Activated T-helper 1 cell treated with Interleukin-2 at 50 U/mL for 16 hours (primary cell): ENCODE measurements at places on chromosomes 6 and 20.

DNA sequence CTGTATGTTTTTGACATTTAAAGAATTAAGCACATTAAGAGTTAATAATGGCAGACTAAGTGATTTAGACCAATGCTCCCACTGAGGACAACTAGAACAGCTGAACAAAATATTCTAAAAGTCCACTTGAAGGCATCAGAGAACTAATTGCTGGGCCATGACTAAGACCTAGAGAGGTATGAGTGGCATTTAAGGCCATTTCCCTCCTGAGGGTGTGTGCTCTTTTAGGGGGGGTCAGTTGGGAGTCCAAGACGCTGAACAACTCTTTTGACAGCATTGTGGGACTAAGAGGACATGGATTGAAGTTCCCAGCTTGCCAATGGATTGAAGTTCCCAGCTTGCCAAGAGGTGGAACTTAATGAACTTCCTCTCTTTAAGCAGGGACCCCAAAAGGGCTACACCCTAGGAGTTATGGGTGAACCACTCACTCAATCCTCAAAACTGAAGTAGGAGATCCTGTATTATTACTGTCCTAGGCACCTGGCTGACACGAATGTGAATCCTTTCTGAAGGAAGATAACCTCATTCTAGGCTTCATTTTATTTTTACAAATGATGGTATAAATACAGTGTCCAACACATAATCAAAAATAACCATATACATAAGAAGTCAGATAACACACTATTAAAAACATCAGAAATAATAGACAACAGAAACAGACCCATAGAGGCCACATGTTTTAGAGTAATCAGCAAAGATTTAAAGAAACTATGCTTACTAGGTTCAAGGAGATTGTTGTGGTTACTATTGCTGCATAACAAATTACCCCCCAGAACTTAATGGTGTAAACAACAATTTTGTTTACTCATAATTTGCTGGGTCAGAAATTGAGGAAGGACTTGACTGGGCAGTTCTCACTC is 175.1 kb downstream of the VEGFA start:
- no peak for DNase-seq

- DNase-seq, result no peak
These were observed 28.9 kb upstream of the SMIM8 start for GRCh38 chr6:87293526-87293925.

DNA sequence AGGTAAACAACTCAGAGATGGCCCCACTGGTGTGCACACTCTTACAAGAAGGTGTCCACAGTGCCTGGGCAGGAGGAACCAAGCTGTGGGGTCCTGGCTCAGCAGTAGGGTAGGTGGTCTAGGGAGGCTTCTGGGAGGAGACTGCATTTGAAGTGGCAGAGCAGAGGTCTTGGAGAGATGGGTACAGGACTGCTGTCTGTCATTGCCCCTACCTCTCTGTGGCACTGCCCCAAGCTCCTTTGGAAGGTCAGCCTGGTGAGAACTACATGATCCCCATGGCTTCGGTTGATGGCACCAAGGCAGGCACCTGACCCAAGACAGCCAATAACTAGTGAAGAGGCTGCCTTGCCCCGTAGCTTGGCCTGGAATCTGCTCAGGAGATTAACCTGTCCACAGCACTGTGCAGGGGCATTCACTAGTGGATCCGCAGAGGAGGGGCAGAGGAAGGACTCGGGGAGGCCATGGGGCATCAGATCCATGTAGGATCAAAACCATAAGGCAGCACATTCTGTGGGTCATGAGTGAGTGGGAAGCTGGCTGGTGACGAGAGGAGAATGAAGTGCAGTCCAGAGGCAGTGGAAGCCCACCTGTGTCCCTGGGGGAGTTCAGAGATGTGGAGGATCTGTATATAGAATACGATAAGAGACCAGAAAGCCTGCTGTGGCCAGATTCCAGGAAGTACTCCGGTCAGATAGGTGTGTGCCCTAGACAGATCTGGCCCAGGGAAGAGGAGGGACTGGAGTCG is 162.0 kb downstream of the GRM4 start:
- DNase-seq, result no peak

GRCh38 chr6:160801418-160801817 is 99.4 kb downstream of the PLG start:
- no peak for DNase-seq

GRCh38 chr6:57324538-57324937 is 7.1 kb downstream of the PRIM2 start:
- DNase-seq, result no peak

- no peak for DNase-seq
These were observed 59.3 kb upstream of the STMND1 start for GRCh38 chr6:17042422-17043147.

- DNase-seq, result no peak
These were observed 83.9 kb upstream of the LGSN start for GRCh38 chr6:63403725-63404124.

DNA sequence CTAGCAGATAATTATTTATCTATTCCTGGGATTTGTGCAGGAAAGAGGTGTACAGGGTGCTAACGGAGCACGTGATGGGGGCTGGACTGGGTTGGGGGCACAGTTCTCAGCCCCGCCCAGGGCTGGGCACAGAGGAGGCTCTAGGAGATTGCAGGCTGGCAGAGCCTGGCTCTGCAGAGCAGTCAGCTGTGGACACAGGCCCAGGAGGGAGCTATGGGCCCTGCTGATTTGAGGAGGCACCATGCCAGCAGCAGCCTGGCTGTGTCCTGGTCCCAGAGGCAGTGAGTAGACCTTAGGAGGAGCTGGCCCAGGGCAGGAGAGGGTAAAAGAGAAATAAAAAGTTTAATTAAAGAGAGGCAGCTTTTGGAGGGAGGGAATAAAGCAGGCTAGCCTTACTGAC is 19.3 kb downstream of the MAFB start:
- no peak for DNase-seq

DNA sequence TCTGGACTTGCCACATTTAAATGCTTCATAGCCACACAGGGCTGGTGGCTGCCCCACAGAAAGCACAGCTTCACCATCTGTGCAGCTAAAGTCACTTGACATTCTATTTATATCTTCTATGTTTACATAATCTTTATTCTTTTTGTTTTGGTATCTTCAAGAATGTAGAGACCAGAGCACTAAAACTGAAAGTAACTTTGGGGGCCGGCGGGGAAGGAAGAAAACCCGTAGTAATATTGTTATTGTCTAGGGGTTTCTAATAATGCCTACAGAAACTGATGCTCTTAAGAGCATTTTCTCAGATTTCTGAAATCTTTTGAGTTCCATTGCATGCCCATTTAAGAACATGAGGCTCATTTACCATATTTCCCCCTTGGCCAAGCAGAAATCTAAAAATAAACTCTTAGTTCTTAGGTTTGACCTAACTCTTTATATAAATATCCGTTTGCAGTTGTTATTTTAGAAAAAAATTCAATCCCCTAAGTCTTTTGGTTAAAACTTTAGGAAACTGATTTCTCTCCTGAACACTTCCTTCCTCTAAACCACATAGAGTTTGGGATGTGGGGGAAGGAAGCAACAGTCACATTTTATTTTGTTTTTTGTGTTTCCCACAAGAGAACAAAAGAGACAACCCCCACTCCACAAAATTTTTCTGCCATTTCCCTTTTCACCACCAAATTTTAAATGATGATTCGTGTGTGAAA is 207.6 kb downstream of the OGFRL1 start:
- no peak for DNase-seq

GRCh38 chr20:3696200-3696599 is 14.4 kb upstream of the ADAM33 start:
- DNase-seq, result no peak

- no peak for DNase-seq
These were observed 50.8 kb downstream of the SMPDL3A start for GRCh38 chr6:122839906-122840305.

DNA sequence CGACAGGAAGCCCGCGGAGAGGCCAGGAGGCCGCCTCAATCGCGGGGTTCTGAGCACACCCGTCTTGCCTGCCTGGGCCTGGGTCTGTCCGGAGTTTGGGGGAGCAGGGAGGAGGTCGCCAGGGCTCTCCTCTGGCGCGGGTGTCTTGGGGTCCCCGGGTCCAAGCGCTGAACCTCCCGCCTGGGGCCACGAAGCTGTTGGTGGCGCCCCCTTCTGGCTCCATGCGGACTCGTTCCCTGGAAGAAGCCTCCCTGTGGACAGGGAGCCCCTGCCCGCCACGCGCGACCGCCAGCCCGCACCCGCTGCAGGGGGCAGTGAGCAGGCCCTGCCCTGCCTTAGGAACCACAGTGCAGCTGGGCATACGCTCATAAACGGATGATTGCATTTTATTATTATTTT is 44.7 kb downstream of the MCUR1 start:
- no peak for DNase-seq

DNA sequence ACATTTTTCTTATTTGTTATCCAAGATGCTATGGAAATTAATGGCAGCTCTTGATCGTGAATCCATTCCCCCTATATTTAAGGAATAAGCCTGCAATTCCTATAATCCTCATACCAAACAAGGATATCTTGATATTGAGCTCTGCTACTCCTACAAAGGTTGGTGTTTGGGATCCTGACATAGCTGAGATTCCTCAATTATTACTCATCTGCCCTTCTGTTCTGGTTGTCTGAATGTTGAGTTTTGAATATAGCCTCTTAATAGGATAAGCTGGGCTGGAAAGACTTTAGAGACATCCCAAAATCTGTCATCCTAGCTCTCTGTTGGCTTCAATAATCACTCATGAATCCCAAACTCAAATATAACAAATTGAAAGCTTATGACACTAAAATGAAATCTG is 49.9 kb downstream of the CLIC5 start:
- DNase-seq, result no peak

DNA sequence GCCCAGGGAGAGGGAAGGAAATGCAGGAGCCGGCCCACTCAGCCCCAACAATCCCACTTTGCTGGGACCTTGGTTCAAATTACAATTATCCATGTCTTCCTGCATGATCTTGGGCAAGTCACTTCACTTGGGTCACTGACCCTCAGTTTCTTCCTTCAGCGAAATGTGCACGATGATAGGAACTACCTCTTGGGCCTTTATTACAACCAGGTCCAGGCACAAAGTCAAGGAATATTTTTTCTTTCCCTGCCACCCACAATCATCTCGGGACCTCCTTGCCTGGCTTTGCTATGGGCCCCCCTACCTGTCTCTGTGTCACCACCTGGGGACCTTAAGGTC is 358 bp upstream of the PLTP start:
- no peak for DNase-seq

GRCh38 chr6:75892384-75892783 is 143.3 kb downstream of the MYO6 start:
- no peak for DNase-seq

- DNase-seq, result no peak
These were observed 22.2 kb downstream of the TNXB start for GRCh38 chr6:32086661-32087573.

GRCh38 chr6:1864496-1864895 is 254.8 kb downstream of the FOXC1 start:
- DNase-seq, result no peak

- no peak for DNase-seq
These were observed 203.5 kb downstream of the HACE1 start for GRCh38 chr6:104656235-104656634.

- DNase-seq, result no peak
These were observed 91.5 kb upstream of the HIVEP1 start for GRCh38 chr6:11920566-11920965.

DNA sequence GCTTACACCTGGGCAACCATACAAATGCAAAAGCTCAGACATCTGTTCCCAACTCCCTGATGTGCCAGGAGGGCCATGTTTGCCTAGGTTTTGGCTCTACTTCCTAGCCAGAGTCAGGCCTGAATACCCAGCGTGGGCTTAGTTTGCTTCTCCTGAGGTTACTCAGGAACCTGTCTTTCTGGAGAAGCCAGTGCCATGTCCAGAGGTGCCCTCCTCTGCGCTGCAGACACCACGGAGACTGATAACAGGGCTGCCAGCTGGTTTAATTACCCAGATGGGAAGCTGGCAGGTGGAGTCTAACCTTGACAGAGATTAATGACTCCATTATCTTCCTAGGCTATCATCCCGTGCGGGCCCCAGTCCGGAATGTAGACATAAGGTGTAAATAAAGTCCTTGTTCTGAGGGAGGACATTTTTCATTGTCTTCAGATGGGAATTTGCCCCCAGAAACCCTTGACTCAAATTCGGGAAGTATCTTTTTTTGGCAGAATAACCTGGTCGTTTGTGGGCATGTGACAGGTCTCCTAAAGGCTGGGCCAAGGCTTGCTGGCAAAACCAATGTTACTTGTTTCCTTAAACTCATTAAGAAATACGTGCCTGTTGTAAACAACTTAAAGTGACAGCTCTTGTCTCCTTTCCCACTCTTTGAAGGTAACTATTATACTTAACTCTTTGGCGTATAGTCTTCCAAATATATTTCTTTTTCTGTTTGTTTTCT is 29.2 kb upstream of the ZNFX1 start:
- DNase-seq, result no peak

- no peak for DNase-seq
These were observed 4.7 kb downstream of the PPP1R18 start for GRCh38 chr6:30681766-30682142.

DNA sequence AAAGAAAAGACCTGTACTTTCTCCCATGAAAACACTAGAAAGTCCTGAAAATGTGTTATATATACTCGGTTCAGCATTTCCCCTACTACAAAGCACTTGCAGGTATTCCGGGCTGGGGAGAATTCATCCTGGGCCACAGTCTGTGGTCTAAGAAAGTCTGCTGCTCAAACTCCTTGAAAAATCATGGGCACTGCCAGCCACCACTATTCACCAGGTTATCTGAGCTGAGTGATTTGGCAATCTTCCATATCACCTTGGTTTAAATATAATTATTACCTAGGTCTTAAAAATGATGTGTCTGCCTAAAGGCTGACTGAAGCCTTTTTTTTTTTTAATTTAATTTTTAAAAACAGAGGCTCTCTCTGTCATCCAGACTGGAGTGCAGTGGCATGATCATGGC is 11.3 kb downstream of the FKBP5 start:
- no peak for DNase-seq

DNA sequence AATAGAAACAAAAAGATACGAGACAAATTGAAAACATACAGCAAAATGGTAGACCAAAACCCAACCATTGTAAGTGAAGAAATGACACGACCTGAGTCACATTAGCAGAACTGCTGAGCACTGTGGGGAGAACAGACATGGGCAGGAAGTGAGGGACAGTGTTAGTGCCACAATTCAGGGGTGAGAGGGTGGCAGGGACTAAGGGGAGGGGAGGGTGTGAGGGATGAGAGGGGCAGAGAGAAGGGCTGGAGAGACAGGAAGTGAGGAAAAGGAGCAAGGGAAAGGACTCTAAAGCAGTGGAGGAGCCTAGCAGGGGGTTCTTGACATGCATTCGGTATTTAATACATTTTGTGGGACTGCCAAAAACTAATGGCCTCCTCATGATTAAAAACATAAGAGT is 45.0 kb upstream of the TRIM26 start:
- no peak for DNase-seq

DNA sequence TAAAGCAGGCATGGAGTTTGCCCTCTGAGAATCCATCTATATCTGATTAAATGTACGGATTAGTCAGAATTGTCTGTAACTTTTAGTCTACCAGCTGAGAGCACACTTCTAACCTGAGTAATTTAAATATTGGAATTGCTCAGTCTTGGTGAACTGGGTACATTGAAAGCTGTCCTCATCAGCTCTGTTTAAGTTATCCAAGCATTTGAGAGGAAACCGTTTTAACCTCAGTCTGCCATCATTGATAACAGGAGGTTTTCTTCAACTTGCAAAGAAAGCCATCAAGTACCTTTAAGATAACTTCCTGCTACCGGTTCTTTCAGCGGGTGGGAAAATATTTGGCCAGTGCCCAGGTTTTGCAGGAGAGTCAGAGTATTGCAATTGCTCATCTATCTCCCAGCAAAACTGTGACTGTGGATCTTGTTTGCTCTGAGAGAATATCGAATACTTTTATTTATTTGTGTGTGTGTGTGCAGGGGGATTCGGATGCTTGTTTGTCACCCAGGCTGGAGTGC is 31.1 kb upstream of the F13A1 start:
- DNase-seq, result no peak
